ENCODE measurements at places on chromosomes 11 and 22.

GRCh38 chr11:12137938-12138731, 27.7 kb downstream of the MICAL2 start:
- DNase-seq = no peak

GRCh38 chr11:8867931-8868631, 42.9 kb upstream of the AKIP1 start:
- DNase-seq = no peak

GRCh38 chr11:123183391-123184099, 11.5 kb downstream of the CLMP start:
- no peak for DNase-seq

GRCh38 chr11:109851780-109852390, 241.3 kb upstream of the ZC3H12C start:
- no peak for DNase-seq

DNA sequence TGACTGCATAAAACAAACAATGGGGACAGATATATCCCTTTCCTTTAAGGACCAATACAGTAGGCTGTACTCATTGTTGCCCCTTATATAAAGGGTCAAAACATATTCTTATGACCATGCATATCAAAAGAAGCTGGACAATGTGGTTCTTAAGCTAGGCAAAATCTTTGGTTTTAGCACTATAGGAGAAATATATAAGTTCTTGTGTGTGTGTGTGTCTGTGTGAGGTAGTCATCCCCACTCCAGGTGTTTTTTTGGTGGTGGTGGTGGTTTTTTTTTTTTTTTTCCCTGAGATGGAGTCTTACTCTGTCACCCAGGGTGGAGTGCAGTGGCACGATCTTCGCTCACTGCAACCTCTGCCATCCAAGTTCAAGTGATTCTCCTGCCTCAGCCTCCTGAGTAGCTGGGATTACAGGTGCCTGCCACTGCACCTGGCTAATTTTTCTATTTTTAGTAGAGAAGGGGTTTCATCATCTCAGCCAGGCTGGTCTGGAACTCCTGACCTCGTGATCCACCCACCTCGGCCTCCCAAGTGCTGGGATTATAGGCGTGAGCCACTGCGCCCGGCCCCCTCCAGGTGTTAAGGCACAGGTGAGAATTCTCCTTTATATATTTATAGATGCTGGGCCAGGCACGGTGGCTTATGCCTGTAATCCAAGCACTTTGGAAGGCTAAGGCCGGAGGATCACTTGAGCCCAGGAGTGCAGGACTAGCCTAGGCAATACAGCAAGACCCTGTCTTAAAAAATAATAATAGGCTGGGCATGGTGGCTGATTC, 12.0 kb upstream of the ZNF143 start:
- no peak for DNase-seq
